ENCODE measurements at places on chromosomes 5 and 9.

DNA sequence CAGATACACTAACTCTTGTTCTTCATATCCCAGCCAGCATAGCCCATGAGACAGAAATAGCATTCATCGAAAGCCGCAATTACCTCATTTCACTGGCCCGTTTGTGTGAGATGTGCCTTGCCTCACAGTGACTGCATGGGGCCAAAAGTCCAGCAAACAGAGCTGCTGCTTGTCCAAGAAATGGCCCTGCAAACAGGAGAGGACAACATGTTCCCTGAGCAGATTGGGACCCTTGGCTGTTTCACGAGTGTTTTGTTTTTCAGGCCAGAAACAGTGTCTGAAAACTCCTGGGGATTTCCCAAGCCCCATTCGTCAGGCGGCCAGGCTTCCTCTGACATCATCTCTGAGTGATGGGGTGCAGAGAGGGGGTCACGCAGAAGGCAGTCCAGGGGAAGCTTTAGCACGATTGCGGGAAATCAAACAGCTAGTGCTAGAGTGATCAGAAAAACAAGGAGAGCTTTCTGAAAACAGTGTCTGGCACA lies 503.6 kb upstream of the PAPPA start:
- DNase-seq: no peak

GRCh38 chr5:1208743-1209488 lies 7.5 kb downstream of the SLC6A19 start:
- peak; percentile 16 for DNase-seq

- no peak for DNase-seq
Observed at GRCh38 chr5:10701567-10702039, 59.4 kb downstream of the DAP start.

GRCh38 chr5:40480392-40480791 lies 199.3 kb upstream of the PTGER4 start:
- no peak for DNase-seq

- no peak for DNase-seq
Observed at GRCh38 chr9:17942498-17942897, 363.6 kb downstream of the SH3GL2 start.

DNA sequence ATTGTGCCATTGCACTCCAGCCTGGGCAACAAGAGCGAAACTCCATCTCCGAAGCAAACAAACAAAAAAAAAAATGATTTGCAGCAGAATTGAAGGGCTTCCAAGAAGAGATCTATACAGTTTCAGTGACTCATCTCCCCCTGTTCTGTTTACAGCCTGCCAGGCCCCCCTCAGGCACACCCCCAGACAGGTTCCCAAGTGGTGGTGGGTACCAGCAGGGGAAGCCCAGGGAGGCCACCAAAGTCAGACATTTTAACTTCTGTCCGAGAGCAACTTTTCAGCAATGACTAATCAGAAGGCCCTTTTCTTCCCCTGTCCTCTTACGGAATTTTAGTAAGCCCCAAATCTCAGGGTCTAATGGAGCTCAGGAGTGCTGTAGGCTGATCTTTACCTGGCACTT lies 98.7 kb downstream of the PAX5 start:
- no peak for DNase-seq

DNA sequence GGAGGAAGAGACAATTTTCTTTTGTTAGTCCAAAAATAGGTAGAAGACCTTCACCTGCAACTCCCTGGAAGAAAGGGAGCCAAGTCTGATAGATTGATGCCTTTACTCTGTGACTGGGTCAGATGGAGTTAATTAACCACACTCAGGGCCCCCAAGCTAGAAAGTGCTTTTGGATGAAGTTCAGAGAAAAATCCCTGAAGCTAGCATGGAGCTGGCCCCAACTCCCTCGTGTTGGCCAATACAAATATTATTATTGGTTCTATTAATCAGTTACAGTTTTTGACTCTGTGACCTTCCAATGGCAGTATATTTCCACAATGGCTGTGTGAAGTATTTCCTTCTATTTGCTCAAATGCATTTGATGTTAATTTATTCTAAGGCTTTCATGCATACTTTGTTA lies 1753.5 kb downstream of the EFNA5 start:
- no peak for DNase-seq

DNA sequence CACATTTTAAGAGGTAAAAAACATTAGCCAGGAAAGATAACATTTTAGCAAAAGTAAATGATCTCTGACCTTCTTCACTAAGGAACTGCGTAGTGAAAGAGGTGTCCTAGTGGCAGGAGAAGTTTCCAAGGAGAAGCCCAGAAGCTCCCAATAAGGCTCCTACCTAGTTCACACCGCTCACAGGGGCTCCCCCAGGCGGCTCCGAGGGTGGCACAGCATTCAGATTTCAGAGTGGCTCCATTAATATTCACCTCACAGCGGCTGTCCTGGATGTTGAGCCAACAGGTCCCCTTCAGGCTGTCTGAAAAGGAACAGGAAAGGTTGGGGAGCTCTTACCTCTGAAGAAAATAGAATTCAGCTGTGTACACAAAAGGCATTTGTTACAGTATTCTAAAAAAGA lies 187.3 kb downstream of the FBN2 start:
- DNase-seq: no peak

DNA sequence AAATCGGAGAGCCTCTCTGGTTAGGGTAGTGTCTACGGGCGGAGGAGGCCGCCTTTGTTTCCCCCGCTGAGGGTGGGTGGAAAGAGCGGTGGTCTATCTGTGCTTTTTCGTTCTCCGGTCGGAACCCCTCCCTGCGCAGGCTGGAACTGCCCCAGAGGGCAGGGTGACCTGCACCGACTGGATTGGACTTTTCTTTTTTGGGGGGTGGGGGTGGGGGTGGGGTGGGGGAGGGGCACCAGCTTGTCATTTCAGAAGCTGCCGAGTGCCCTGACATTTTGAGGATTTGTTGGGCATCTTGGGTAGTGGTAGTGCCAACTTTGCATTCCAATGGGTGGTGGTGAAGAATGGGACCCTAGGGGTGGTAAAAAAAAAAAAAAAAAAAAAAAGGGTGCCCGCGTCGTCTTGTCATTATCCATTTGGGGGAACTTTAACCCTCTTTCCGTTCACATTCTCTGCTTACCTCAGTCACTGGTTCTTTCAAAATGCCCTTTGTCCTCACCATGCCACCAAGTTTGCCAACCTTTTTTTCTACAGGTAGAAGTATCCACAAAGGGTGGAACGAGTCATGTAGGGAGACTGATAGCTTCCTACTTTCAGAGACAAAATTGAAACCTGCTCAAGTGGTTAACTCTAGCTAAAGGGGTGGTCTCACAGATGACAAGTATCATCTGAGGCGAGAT lies 1.3 kb downstream of the UBE2R2 start:
- no peak for DNase-seq

GRCh38 chr5:55030220-55030619 lies 6.2 kb downstream of the GZMK start:
- no peak for DNase-seq

DNA sequence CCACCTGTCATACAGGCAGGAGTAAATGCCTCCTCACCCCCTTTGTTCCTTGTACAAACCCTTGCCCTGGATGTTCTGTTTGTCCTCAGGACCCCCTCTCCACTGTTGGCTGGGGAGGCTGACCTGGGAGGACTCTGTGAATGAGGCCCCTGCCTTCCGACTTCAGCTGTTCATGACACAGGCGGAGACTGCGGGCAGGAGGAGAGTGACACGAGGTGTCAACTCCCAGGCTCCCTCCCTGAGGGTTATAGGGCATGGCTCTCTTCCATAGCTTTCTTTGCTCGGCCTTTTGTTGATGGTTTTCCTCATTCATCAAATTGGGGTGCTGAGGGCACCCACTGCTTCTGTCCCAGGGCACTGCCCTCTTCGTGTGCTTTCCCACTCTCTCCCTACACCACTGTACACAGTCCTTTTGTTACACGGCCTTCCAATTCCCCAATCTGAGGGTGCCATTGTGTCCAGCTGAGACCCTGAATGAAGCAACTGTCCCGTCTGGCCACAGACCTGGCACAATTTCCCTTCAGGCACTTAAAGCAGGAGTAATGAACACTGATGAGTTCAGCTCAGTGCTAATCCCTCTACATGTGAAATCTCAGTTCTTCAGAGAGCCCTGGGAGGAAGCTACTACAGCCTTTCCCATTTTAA lies 33.8 kb downstream of the KCNIP1 start:
- no peak for DNase-seq

GRCh38 chr5:38848637-38849036 lies 2.8 kb downstream of the OSMR start:
- no peak for DNase-seq

DNA sequence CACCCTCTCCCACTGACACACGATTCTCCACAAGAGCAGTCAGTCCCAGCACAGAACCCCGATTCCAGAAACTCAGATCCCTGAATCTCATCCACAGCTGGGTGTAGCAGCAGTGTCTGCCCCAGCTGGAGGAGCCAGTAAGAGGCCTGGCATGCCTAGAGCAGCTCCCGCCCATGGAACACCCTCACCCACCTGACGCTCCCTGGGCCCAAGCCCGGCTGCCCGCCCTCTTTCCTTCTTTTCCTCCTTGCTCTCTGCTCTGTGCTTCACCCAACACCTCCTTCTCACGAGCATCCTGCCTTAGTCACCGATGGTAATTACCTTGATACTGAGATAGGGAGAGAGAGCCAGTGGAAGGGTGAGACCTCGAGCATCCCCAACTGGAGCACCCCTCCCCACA lies 8.7 kb downstream of the PCDH1 start:
- DNase-seq: no peak

DNA sequence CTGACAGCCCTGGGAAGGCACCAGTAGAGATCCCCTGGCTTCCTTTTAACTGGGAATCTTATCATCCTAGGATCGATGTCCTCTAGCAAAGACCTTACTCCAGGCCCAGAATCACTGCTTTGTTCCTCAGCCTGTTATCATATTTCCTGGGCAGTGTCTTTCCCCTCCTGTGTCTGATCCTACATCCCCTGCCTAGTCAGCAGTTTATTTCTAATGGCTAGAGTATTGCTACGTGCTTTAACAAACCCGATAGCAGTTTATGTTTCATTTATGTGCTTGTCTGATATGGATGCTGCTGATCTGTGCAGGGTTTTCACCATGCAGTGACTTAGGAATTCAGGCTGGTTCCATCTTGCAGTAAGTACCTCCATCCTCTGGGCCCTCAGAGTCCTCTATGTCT lies 20.9 kb upstream of the BARX1 start:
- DNase-seq: no peak

- no peak for DNase-seq
Observed at GRCh38 chr9:32866273-32866672, 82.9 kb downstream of the TMEM215 start.

DNA sequence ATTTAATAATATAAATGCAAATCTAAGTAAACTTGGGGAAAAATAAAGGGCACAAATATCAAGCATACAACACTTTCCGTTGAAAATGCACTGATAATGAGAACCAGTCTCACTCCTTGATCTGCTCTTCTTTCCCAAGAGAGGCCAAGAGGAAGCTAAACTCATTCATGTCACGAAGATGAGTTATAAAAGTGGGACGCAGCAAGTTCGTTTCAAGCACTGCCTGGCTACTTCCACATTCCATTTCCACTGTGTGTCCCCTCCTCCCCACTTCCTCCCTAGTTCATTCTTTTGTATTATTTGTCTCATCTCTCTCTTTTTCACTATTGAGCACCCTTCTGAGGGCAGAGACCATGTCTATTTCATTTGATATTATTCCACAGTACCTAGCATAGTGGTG lies 158.1 kb downstream of the SLC24A2 start:
- no peak for DNase-seq

GRCh38 chr9:6368831-6369230 lies 40.7 kb downstream of the TPD52L3 start:
- DNase-seq: no peak

GRCh38 chr9:107340920-107341632 lies 58.0 kb downstream of the RAD23B start:
- DNase-seq: no peak

- DNase-seq: no peak
Observed at GRCh38 chr5:115838885-115839518, 2.4 kb downstream of the ATG12 start.

- DNase-seq: no peak
Observed at GRCh38 chr5:31182136-31182535, 11.3 kb upstream of the CDH6 start.

DNA sequence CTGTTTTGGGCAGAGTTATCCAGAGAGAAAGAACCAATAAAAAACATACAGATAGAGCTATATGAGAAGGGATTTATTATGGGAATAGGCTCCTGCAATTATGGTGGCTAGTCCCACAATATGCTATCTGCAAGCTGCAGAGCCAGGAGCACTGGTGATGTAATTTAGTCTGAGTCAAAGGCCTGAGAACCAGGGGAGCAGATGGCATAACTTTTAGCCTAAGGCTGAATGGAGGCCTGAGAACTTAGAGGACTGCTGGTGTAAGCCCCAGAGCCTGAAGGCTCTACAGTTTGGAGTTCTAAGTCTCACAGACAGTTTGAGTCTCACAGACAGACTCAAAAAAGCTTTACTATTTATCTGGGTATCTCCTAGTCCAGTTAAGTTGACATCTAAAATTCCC lies 263.8 kb downstream of the FBXL7 start:
- DNase-seq: no peak

DNA sequence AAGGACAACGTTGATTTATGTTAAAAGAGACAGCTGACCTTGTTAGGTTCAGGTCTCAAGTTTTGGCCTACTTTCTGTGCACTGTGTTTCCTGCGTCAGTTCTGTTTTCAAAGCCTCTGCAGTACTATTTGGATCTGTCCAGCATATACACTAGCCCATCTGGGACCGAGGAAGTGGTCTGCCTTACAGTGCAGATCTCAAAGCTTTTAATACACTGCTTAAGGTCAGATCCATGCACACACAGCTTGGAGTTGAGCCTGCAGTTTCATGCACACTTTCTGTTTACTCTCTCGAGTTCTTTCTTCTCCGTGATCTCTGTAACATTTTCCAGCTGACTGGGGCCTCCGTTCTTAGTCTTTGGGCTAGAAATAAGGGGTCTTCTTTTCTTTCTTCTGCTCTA lies 24.1 kb downstream of the CARTPT start:
- no peak for DNase-seq

DNA sequence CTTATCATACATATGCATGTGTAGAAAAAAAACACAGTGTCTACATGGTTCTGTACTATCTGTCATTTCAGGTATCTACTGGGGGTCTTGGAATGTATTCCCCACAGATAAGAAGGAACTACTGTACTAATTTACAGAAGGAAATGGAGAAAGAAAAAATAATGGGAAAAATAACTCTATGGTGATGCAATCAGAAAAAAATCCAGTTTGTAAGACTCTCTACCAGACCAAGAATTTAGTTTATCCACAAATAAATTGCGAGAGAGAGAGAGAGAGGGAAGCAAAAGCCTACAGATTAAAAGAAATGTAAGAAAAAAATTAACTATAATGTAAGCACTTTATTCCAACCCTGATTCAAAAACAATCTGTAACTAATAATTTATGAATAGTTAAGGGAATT lies 708.6 kb upstream of the ZNF608 start:
- DNase-seq: no peak

GRCh38 chr5:94223235-94223634 lies 395.2 kb downstream of the KIAA0825 start:
- no peak for DNase-seq

DNA sequence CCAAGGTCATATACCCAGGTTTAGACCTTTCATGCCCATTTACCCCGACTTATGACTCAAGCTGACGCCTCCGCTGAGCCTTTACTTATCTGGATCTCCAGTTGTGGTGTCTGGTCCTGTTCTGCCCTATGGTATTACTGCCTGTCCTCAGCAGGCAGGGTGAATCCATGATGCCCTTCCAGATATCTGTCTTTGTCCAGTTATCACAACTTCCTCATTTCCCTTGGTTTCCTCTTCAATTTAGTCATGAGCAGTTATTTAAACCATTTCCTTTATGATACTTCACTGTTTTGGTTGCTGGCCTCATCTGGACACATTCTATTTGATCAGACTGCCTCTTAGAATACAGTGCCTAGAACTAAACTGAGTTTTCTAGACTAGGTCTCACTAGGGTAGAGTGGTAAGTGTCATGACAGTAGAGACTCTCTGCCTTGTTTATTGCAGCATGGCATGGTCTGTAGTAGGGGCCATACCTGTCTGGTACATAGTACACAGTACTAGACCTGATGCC lies 93.3 kb downstream of the MELK start:
- no peak for DNase-seq
